ENCODE measurements at places on chromosomes 7 and 10.

DNA sequence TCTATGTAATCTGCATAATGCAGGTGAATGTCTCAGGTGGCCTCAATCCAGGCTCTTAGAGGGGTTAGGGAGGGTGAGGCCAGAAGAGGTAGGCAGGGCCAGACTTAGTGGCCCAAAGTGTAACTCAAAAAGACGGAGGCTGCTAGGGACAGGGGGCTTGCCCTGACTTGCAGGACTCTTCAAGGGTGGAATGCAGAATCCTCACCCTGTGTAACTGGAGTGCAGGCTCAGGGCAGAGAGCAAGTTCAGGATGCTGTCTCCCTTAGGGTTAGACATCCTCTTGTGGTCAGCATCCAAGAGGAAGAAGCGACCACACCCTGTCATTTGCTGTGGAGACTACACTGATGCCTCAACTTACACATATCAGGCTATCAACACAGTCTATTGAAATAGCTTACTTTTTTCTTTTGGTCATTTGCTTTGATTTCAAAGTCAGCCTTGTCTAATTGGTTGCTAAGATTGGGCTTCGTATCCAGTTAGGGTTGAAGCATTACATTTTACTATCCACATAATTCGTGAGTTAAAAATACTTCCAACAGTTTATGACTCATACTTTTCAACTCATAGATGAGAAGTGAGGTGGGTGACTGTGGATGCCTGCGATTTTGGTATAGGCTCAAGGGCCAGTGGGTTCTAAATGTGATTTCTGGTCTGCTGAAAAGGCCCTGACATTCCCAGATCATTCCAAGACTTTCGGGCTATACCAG, 563.6 kb downstream of the SUGCT start:
- DNase-seq: no peak

DNA sequence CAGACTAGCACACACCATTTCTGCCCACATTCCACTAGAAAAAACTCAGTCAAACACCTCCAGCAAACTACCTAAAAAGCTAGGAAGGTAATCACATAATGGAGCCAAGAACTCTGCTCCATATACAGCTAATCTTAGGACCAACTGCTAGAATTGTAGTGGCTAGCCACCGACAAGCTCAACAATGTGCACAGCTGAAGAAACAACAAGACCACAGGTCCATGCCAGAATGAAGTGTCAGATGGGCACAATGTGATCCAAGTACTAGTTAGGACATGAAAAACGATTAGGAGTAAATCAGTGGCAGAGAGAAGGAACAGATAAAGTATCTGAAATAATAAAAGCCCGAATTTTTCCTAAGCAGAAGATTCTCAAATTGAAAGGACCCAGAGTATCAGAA, 38.6 kb downstream of the TMEM106B start:
- no peak for DNase-seq

DNA sequence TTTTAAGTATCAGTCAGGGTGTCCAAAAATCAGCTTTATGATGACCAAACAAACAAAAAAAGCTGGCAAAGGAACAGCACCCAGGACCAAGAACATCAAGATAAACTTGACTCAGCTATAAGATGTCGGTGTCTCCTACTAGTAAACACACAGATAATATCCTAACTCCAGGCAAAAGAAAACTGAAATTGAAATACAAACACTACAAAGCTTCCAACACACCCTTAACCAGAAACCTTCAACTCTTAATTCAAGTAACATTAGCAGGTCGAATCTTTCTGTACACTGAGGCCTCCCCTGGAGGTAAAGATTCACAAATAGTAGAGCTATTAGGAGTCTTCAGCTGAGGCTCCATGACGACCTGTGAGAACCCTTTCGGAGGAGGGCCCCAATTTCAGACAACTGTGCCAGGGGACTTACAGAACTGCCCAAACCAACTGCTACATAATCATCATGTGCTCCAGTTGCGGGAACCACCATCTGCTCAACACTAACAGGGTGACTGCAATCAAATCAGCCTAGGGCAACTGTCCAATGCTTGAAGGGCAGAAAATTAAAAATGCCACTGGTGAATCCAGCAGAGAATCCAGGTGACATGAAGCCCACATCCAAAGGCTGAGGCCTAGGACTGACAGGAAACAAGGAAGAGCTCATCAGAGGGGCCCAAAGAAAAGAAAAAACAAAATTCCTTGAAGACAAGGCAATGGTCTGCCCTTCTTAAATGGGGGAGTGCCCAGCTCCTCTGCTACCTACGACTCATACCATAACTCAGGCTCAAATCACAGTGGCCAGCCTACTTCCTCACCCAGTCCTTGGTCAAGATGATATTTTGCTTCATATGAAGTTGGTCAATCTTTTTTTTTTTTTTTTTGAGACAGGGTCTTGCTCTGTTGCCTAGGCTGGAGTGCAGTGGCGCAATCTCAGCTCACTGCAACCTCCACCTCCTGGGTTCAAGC, 20.0 kb downstream of the XPNPEP1 start:
- DNase-seq: peak; percentile 29

- no peak for DNase-seq
Observed at GRCh38 chr10:123882177-123882576, 9.4 kb downstream of the CPXM2 start.

DNA sequence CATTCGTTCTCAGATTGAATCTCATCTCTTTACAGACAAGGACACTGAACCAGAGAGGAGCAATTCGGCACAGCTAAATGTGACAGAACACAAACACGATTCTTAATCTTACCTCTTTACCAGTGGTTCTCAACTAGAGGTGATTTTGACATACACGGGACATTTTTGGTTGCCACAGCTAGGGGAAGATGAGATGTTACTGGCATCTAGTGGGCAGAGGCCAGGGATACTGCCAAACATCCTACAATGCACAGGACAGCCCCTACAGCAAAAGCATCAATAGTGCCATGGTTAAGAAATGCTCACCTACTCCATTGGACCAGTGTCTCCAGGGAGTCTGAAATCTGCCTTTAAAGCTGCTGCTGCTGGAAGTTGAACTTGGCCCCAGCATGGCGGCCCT, 27.3 kb downstream of the PDE1C start:
- no peak for DNase-seq

GRCh38 chr10:11874568-11875493, 51.7 kb downstream of the PROSER2 start:
- DNase-seq: no peak

- DNase-seq: no peak
Observed at GRCh38 chr10:133420028-133420427, 4.4 kb downstream of the SPRN start.

- DNase-seq: no peak
Observed at GRCh38 chr10:122504610-122504950, 43.2 kb downstream of the HTRA1 start.

GRCh38 chr10:29304264-29304994, 15.6 kb downstream of the LYZL1 start:
- DNase-seq: peak; percentile 74

DNA sequence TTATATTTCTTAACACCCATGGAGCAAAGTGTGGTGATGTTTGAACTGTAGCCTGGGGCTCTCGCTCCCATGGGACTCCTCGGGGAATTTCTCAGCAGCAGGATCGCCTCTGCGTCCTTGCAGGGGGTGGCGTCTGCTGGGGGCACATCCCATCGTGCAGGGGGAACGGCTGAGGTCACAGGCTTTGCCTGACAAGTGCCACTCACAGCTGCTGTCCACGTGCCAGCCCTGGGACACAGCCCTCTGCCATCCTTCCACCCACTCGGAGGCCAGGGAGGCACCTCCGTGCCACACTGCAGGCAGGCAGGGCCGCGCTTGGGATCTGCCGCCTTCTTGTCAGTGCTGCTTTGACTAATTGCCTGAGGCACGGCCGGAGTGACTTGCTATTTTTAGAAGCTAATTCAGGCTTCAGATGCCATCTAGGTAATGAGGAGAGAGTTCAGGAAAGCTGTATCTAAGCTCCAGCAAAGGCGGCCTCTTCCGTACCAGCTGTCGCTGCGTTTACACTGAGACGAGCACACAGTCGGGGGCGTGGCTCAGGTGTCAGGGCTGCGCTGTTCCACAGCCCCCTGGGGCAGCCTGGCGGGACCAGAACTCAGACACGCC, 45.7 kb downstream of the PITRM1 start:
- DNase-seq: no peak

GRCh38 chr7:21782996-21783395, 162.7 kb downstream of the CDCA7L start:
- no peak for DNase-seq

DNA sequence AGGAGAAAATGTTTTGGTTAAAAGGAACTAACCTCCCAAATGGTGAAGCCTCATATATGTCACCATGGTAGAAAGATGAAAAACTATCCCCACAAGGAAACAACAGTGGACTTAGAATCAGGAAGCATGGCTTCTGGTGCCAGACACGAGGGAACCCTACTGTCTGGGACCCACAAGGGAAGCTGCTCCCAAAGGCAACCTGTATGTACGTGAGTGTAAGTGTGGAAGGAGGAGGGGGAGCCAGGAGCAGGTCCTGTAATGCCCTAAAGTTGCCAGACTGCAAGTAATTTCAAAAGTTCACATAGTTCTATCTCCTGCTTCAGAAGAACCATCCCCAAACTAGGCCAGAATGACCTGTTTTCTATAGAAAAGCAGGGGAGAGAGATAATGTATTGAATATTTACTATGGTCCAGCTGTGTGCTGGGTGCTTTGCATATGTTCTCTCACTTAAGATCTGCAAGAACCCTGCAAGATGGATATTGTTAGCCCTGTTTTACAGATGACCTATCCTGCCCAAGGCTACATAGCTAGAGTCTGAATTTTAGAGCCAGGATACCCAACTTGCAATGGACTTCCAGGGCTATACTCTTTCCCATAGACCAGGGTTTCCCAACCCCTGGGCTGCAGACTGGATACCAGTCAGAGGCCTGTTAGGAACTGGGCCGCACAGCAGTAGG, 19.2 kb downstream of the DUSP5 start:
- DNase-seq: no peak

DNA sequence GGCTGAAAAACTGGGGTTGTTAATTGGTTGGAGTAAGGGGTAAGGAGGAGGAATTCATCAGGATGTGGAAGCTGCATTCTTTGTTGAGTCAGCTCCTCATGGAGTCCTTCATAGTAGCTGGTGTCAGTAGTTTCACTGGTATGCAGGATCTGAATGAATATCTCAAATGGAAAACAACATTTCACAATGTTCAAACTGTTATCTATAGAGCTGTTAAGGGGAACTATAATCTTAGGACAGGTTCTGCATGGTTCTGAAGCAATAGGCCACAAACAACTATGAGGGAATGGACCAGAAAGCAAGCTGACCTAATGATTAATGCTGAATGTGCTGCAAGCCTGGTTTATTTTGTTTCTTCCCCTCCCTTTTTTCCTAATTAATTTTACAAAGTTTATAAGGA, 225.8 kb downstream of the IPMK start:
- DNase-seq: no peak

- DNase-seq: no peak
Observed at GRCh38 chr10:103901299-103901698, 16.7 kb downstream of the STN1 start.

GRCh38 chr10:124799211-124799610, 2.4 kb upstream of the ABRAXAS2 start:
- no peak for DNase-seq

DNA sequence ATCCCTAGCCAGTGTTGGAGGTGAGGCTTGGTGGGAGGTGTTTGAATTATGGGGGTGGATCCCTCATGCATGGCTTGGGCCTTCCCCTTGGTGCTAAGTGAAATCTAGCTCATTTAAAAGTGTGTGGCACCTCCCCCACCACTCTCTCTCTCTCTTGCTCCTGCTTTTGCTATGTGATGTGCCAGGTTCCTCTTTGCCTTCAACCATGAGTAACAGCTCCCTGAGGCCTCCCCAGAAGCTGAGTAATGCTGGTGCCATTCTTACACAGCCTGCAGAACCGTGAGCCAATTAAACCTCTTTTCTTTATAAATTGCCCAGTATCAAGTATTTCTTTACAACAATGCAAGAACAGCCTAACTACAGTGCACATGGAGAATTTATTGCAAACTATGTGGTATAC, 188.8 kb upstream of the POT1 start:
- peak; percentile 21 for DNase-seq

DNA sequence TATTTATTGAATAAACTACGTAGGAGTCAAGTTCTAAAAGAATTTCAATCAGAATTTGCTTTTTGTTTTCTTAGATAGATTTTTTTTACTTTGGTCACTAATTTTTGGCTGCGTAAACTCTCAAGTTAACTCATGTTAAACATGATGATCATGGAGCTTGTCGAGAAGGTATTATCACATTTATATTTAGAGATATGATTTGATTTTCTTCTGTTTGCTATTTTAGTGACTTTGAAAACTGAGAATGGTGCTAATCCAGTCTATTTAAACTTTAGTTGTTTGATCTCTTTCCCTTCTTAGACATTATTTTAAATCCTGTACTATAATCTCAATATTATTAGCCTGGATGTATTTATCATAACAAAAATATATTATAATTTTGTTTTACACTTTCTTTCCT, 179.4 kb upstream of the SEMA3C start:
- DNase-seq: no peak

DNA sequence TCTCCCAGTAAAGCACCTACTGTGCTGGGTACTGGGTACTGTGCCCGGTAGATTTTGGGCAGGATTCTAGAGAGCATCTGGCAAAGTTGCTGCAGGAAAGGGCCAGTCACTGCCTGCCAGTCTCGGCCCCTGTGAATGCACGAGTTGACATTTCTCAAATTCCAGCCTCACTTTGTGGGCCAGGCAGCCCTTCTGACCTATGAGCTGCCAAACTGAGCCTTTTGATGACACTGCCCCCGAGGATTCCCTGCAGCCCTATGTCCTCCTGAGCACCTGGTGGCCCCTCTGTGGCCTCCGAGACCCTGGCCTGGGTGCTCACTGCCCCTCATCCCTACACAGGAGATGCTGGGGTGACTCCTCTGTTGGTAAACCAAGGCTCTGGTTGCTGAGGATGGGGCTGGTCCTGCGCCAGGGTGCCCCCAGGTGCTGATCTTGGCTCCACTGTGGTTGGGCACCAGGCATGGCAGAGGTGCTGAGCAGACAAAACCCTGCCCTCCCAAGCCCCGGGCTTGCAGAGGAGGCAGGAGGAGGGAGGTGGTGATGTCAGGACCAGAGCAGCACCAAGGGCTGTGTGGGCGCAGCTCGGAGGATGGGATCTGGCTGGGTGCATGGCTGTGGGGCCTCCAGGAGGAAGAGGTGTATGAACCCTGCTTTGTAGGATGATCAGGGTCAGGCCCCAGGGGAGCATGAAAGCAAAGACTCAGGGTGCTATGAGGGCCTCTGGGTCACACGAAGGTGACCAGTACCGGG, 16.2 kb downstream of the LHPP start:
- no peak for DNase-seq

GRCh38 chr7:101238226-101239182, 902 bp upstream of the CLDN15 start:
- no peak for DNase-seq

DNA sequence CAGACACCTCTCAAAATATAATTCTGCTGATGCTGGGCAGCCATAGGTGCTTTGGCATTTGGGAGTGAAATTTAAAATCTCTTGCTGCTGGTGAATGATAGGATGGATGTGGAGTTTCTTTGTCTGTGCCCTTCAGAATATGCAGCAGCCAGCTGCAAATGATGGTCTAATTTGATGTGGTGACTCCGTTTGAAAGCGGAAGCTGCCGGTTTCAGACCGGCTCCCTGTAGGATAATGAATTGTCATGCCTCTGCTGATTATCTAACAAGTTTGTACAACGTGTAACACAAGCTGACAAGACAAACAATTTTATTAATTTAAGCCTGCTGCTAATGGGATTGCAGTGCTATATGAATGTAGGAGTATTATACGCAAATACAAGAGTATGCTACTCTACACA, 103.5 kb downstream of the SND1 start:
- DNase-seq: no peak

GRCh38 chr10:57161157-57161556, 800.1 kb upstream of the ZWINT start:
- DNase-seq: no peak

All from RKO (cell line).